Stimulated activated CD4-positive, alpha-beta T cell treated with anti-CD3 and anti-CD28 coated beads, Interleukin-4, amount 100 ng/mL, for 1 hour (primary cell): ENCODE measurements at places on chromosomes 7 and 10.

GRCh38 chr7:137715121-137715520 lies 131.7 kb downstream of the DGKI start:
- no peak for DNase-seq

GRCh38 chr10:17216217-17216900 lies 11.7 kb upstream of the VIM start:
- DNase-seq: no peak

DNA sequence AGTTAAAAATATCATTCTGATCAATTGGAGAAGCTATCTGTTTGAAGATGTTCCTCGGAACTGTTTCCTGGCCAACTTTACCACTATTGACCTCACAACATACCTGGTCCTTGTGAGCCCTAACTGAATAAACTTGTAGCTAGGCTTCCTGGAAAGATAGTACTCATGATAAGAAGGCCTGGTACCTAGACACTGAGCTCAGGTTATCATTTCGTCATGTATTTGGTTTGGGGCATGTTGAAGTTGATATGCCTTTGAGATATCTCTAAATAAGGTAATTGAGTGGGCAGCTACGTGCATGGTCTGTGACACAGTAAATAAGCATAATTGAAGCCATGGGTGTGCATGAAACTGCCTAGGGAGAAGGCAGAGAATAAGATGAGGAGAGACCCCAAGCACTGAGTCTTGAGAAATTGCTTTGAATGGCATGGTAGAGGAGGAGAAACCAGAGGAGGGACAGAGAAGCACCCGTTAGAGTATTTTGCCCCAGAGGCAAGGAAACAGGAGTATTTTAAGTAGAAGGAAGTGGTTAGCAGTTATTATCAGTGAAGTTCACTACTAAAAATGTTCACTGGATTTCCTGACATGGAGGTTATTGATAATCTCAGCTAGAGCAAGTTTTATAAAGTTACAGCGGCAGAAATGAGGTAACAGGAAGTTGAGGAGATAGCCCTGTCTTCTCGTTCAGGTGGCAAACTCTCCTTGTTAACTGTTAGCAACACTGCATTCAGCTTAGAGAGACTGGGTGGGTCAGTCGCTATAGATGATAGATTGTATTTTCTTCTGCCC lies 55.6 kb downstream of the CC2D2B start:
- DNase-seq: no peak

- DNase-seq: no peak
Observed at GRCh38 chr7:101550641-101551541, 78.2 kb downstream of the MYL10 start.

GRCh38 chr7:28705350-28705749 lies 252.8 kb downstream of the TRIL start:
- no peak for DNase-seq
